Activated T-helper 9 cell treated with anti-CD3 and anti-CD28 coated beads, Interleukin-2, amount 50 U/mL, for 16 hours (primary cell): ENCODE measurements at places on chromosomes 13 and 19.
A peak's percentile ranks its signal among the peaks of the same experiment; 100 is the strongest.

DNA sequence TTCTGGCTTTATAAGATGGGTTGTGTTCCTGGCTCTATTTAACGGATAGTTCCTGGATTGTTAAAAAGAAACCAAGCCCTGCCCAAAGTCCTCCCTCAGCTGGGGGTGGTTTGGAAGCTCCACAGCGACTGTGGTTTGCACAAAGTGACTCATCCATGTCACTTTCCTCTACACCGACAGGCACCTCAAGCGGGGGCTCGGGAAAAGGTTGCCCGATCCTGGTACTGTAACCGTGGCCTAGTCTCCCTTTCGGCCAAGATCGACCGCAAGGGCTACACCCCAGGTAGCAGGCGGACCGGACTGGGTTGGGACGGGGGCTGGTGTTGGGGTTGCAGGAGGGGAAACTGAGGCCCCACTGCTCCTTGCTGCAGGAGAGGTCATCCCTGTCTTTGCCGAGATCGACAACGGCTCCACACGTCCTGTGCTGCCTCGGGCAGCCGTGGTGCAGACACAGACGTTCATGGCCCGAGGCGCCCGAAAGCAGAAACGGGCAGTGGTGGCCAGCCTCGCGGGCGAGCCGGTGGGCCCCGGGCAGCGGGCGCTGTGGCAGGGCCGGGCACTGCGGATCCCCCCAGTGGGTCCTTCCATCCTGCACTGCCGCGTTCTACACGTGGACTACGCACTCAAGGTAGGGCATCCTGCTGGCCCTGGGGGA lies 1.6 kb downstream of the ARRDC2 start:
- no peak for DNase-seq

DNA sequence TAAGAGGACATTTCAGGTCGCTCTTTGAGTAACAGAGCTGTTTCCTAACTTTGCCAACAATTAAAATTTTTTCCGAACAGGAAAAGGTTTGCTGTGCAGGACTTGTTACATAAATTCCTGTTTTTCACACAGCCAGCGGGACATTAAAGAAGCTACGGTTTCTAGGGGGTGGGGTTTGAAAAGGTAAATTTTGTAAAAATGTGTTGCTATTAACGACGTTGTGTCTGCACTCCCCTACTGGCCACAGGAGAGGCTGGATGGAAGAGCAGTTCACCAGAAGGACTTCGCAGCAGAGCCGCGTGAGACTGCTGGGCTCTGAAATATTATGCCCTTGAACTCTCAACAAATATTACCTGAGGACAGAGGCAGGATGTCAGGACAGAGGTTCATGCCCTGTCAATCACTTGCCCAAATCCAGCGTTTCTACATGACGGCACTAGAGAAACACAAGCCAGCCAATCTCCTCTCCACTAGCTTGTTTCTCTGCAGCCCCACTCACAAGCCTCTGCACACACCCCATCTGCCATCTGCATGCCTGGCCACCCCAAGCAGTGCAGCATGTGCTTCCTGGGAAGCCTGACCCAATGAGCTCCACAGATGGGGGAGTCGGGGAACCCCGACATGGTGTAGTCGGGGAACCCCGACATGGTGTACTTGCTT lies 102.0 kb downstream of the FOXO1 start:
- DNase-seq, result no peak

GRCh38 chr13:79448413-79448812 lies 32.5 kb upstream of the NDFIP2 start:
- DNase-seq, result no peak

- DNase-seq, result no peak
These were observed 30.3 kb upstream of the RNF113B start for GRCh38 chr13:98207416-98207815.

- DNase-seq, result no peak
These were observed 7.5 kb downstream of the ELAVL1 start for GRCh38 chr19:7997809-7998480.

GRCh38 chr13:110945928-110946570 lies 31.2 kb upstream of the ANKRD10 start:
- no peak for DNase-seq

- peak; percentile 48 for DNase-seq
These were observed 19.0 kb upstream of the GPI start for GRCh38 chr19:34345947-34346351.

- no peak for DNase-seq
These were observed 4.1 kb downstream of the NLRP13 start for GRCh38 chr19:55927991-55928390.

- no peak for DNase-seq
These were observed 15.9 kb downstream of the KL start for GRCh38 chr13:33032037-33032625.

DNA sequence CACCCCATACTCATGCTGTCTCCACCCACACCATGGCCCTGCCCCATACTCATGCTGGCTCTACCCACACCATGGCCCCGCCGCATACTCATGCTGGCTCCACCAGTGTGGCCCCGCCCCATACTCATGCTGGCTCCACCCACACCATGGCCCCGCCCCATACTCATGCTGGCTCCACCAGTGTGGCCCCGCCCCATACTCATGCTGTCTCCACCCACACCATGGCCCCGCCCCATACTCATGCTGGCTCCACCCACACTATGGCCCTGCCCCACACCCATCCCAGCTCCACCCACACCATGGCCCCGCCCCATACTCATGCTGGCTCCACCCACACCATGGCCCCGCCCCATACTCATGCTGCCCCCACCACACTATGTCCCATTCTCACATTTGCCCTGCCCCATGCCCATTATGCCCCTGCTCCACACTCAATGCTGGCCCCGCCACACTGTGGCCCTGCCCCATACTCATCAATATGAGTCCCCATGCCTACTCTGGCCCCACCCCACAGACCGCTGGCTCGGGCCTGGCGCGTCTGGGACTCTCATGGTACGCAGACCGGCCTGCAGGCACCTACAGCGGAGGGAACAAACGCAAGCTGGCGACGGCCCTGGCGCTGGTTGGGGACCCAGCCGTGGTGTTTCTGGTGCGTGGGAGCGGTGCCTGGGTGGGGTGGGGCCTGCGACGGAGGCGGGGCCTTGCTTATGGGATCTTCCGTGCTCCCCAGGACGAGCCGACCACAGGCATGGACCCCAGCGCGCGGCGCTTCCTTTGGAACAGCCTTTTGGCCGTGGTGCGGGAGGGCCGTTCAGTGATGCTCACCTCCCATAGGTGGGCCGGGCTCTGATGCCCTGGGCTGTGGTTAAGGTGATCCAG lies 3.7 kb upstream of the ARHGAP45 start:
- DNase-seq, result no peak

DNA sequence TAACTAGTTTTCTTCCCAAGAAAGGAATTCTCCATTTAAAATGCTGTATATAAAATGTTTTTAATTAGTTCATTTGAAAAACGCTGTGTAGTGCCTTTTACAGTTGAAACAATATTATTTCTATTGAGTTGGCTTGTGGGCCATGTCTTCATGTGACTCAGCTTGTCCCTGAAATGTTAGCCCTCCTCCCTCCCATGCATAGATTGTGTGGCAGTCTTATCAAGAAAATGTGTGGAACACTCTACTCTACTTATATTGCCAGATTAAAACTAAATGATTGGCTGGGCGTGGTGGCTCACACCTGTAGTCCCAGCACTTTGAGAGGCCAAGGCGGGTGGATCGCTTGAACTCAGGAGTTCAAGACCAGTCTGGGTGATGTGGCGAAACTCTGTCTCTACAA lies 33.4 kb downstream of the TFDP1 start:
- DNase-seq, result no peak

GRCh38 chr19:17243830-17244617 lies 1.7 kb downstream of the NR2F6 start:
- DNase-seq, result no peak

DNA sequence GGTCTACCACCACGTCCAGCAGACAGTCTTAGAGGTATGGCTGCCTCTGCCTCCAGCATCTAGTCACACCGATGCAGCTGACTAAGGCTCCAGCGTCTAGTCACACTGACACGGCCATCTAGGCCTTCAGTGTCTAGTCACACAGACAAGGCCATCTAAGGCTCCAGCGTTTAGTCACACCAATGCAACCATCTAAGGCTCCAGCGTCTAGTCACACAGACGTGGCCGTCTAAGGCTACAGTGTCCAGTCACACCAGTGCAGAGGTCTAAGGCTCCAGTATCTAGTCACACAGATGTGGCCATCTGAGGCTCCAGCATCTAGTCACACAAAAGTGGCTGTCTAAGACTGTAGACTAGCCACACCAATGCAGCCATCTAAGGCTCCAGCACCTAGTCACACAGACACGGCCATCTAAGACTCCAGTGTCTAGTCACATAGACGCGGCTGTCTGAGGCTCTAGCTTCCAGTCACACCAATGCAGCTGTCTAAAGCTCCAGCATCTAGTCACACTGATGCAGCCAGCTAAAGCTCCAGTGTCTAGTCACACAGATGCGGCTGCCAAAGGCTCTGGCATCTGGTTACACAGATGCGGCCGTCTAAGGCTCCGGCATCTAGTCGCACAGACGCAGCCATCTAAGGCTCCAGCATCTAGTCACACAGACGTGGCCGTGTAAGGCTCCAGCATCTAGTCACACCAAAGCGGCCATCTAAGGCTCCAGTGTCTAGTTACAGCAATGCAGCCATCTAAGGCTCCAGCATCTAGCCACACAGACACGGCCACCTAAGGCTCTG lies 55.1 kb downstream of the KLF2 start:
- DNase-seq, result no peak

GRCh38 chr13:91162180-91162579 lies 185.3 kb upstream of the MIR17HG start:
- DNase-seq, result no peak
